Activated T-helper 2 cell treated with anti-CD3 and anti-CD28 coated beads, Interferon-gamma antibody, Interleukin-2, Interleukin-4, amounts not matched to agents 10 μg/mL and 5 μg/mL and 100 μg/mL, durations not matched to agents 14 hours and 24 hours and 36 hours (primary cell): ENCODE measurements at places on chromosomes 2 and 18. TPM values are rescaled to one million over a fixed set of nuclear protein-coding genes. Genes with fewer than 3 reads are reported as not detected.

GRCh38 chr2:207939342-207940108 is 85.8 kb downstream of the PLEKHM3 start:
- no peak overlapping the region for H3K27ac ChIP-seq
- no peaks in the 10 kb centered on the region for H3K36me3 ChIP-seq
- H3K4me1 ChIP-seq, result no peaks in the 10 kb centered on the region
- no peak for DNase-seq

Gene LIMS1
- total RNA-seq, result 48.4 and 49.1 TPM in 2 replicates

Gene SIX3
- total RNA-seq, result 0.25 and 0.34 TPM in 2 replicates

GRCh38 chr2:112031473-112032223 is 23.4 kb upstream of the TMEM87B start:
- H3K4me1 ChIP-seq, result peaks cover 4% of the 10 kb centered on the region
- H3K36me3 ChIP-seq, result no peaks in the 10 kb centered on the region
- no peak overlapping the region for H3K4me3 ChIP-seq

DNA sequence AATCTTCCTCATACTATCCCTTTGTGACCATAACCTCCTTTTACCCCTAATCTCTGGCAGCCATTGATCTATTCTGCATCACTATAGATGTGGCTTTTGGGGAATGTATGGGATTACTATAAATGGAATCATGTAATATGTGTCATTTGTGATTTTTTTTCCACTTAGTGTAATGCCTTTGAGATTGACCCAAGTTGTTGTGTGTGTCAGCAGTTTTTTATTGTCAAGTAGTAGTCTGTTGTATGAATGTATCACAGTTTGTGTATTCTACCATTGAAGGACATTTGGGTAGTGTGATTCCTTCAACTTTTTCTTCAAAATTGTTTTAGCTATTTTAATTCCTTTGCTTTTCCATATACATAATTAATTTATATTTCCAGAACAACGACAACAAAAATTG is 18.6 kb downstream of the VRK2 start:
- DNase-seq, result no peak
- H3K36me3 ChIP-seq, result peaks cover 24% of the 10 kb centered on the region
- H3K4me3 ChIP-seq, result no peak overlapping the region
- no peak overlapping the region for H3K27ac ChIP-seq
- H3K27me3 ChIP-seq, result no peaks in the 10 kb centered on the region

Gene ABCA12
- total RNA-seq, result not detected in 2 replicates

Gene ADRA2B
- 0.09 and 0.21 TPM in 2 replicates for total RNA-seq

Gene REG1B
- total RNA-seq, result not detected in 2 replicates

Gene QPCT
- total RNA-seq, result 0.48 and 0.71 TPM in 2 replicates

DNA sequence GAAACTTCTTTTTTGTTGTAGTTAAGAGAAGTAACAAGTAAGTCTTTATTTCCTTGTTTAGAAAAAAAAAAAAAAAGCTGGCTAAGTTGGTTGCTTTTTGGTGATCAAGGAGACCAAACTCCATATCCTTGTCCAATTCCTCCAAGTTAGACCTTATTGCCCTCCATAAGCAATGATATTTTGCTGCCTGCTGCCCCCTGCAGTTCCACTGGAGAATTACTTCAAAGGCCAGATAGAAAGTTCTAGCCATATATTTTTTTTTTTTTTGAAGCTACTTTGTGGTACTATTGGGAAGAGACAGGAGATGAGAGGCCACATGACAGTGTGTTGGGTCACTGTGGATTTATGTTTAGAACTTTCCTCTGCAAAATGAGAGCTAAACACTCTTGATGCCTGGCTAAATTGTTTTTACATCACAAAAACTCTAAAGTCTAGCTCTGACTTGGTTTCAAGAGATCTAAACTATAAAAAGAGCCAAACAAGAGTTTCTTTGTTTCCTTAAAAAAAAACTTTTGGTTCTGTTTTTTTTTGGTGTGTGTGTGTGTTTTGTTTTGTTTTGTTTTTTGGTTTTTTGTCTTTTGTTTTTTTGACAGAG is 80.7 kb upstream of the RASGRP3 start:
- H3K36me3 ChIP-seq, result no peaks in the 10 kb centered on the region
- H3K4me1 ChIP-seq, result no peaks in the 10 kb centered on the region
- no peak overlapping the region for H3K4me3 ChIP-seq
- H3K27ac ChIP-seq, result no peak overlapping the region

DNA sequence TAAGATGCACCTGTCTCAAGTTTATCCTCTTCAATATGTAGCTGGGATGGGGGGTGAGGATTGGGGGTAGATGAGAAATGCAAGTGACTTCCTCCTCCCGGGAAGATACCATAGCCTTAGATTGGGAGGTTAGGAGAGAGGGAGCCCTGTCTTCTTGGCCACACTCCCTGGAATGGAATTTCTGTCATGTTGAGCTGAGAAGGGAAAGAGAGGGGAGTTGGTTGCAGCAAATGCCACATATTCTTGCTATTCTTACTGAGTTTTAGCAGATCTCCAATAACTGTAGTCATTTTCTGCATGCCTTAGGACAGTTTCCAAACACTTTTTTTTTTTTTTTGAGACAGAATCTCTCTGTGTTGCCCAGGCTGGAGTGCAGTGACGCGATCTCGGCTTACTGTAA is 35.9 kb downstream of the TAF4B start:
- DNase-seq, result no peak
- H3K27me3 ChIP-seq, result no peaks in the 10 kb centered on the region
- H3K36me3 ChIP-seq, result peaks cover 4% of the 10 kb centered on the region
- peaks cover 2% of the 10 kb centered on the region for H3K4me1 ChIP-seq
- no peak overlapping the region for H3K27ac ChIP-seq

DNA sequence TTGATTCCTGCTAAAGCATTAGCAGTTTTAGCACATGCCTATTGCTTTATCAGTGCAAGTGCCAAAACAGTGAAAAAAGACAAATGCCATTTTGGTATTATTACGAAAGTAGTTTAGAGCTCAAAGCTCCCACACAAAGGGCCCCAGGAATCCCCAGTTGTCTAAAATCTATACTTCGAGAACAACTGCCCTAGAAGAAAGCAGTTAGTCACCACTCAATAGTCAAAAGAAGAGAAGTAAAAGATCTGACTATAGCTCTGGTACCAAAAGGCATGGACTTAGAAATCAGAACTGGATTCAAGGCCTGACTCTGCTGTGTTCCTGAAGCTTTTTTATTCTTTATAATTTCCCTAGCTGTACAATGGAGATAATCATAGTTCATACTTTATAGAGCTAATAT is 21.8 kb downstream of the SCN3A start:
- H3K27me3 ChIP-seq, result no peaks in the 10 kb centered on the region
- H3K27ac ChIP-seq, result no peak overlapping the region
- H3K4me1 ChIP-seq, result peaks cover 2% of the 10 kb centered on the region

- H3K27ac ChIP-seq, result no peak overlapping the region
- H3K4me1 ChIP-seq, result no peaks in the 10 kb centered on the region
- no peaks in the 10 kb centered on the region for H3K36me3 ChIP-seq
- H3K27me3 ChIP-seq, result no peaks in the 10 kb centered on the region
- no peak for DNase-seq
Measured at GRCh38 chr2:218075975-218076811, 7.1 kb downstream of the RUFY4 start.

- H3K4me3 ChIP-seq, result no peak overlapping the region
- peaks cover 3% of the 10 kb centered on the region for H3K36me3 ChIP-seq
- DNase-seq, result no peak
- H3K27ac ChIP-seq, result no peak overlapping the region
Measured at GRCh38 chr2:233480490-233481202, 85.9 kb downstream of the USP40 start.

DNA sequence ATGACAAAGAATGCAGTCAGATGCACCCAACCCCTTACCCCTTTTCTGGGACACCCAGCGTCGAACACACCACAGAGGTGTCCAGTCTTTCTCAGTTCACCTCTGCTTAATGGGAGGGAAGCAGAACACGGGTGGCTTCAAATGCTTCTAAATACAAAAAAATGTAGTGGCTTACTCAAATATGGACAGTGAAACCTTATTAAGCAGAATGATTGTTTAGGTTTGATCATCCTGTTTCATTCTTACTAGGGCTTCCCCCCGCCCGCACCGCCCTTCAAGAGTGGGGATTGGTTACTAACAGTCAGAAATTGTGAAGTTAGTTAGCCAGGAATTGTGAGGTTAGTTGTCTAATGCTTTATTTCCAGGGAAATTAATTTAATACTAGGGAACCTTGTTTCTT is 21.6 kb downstream of the ATG16L1 start:
- no peak overlapping the region for H3K4me3 ChIP-seq
- H3K4me1 ChIP-seq, result peaks cover 51% of the 10 kb centered on the region
- peaks cover 92% of the 10 kb centered on the region for H3K36me3 ChIP-seq
- H3K27me3 ChIP-seq, result no peaks in the 10 kb centered on the region
- no peak for DNase-seq

- DNase-seq, result no peak
- peaks cover 49% of the 10 kb centered on the region for H3K4me1 ChIP-seq
- peak overlapping the region; percentile 98 for H3K4me3 ChIP-seq
- H3K27ac ChIP-seq, result peak overlapping the region; percentile 98
- peaks cover 65% of the 10 kb centered on the region for H3K36me3 ChIP-seq
Measured at GRCh38 chr2:152718909-152719645, 657 bp downstream of the ARL6IP6 start.

- peak overlapping the region; percentile 90 for H3K4me3 ChIP-seq
- peak overlapping the region; percentile 98 for H3K27ac ChIP-seq
- no peaks in the 10 kb centered on the region for H3K27me3 ChIP-seq
- H3K4me1 ChIP-seq, result peaks cover 37% of the 10 kb centered on the region
Measured at GRCh38 chr2:86562485-86562921, 740 bp downstream of the CHMP3 start.

DNA sequence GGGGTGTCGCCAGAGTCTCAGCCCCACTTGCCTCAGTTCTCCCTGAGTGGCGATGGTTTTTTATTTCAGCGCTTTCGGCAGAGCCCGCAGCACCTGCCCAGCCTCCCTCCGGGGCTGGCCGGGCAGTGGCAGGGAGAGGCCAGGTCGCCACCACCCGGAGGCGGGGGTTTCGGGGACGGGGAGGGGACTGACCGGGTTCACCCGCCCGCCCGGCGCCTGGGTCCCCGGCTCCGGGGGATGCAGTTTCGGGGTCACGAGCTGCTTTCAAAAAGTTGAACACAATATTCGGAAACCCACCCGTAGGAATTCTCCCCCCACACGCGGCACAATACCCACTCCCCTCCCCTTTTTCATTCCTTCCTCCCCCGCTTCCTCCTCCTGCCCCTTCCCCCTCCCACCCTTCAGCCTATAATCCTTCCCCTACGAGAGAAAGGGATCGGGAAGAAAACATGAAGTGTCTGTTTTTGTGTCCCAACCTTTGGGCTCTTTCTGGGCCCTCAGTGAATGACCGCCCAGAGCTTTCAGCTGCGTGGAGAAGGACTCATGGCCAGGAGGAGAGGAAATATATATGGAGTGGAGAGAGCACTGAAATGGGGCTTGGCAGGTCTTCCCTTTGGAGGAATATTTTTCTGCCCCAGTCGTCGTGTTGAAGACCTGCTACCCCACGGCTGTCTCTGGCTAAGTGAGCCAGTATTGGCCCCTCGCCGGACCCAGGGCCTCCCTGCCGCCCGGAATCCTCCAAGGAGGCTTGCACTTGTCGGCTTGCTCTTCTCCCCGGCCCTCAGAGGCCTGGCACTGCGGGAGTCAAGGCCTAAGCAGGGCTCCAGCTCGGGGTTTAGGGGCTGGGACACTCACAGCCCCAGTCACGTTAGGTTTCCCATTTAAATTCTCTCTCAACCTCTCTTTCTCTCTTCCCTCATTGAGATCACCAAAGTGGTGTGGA is 2.1 kb upstream of the SIX3 start:
- no peak for DNase-seq
- H3K27ac ChIP-seq, result no peak overlapping the region
- no peak overlapping the region for H3K4me3 ChIP-seq
- H3K4me1 ChIP-seq, result peaks cover 19% of the 10 kb centered on the region
- peaks cover 6% of the 10 kb centered on the region for H3K36me3 ChIP-seq
- peaks cover 77% of the 10 kb centered on the region for H3K27me3 ChIP-seq

GRCh38 chr2:170851635-170852034 is 34.9 kb downstream of the GAD1 start:
- no peak overlapping the region for H3K4me3 ChIP-seq
- DNase-seq, result no peak
- peaks cover 35% of the 10 kb centered on the region for H3K36me3 ChIP-seq
- H3K27me3 ChIP-seq, result no peaks in the 10 kb centered on the region
- no peak overlapping the region for H3K27ac ChIP-seq

GRCh38 chr2:2238726-2239269 is 92.3 kb downstream of the MYT1L start:
- H3K27ac ChIP-seq, result no peak overlapping the region
- H3K27me3 ChIP-seq, result no peaks in the 10 kb centered on the region
- no peaks in the 10 kb centered on the region for H3K4me1 ChIP-seq
- no peak overlapping the region for H3K4me3 ChIP-seq
- H3K36me3 ChIP-seq, result no peaks in the 10 kb centered on the region

Gene CNDP1
- 0.09 TPM in 2 replicates for total RNA-seq

GRCh38 chr2:36128359-36128758 is 227.2 kb upstream of the CRIM1 start:
- H3K4me3 ChIP-seq, result no peak overlapping the region
- H3K36me3 ChIP-seq, result no peaks in the 10 kb centered on the region
- peaks cover 33% of the 10 kb centered on the region for H3K27me3 ChIP-seq
- no peaks in the 10 kb centered on the region for H3K4me1 ChIP-seq
- DNase-seq, result no peak

- no peaks in the 10 kb centered on the region for H3K4me1 ChIP-seq
- H3K4me3 ChIP-seq, result no peak overlapping the region
- no peaks in the 10 kb centered on the region for H3K27me3 ChIP-seq
- no peaks in the 10 kb centered on the region for H3K36me3 ChIP-seq
- no peak for DNase-seq
Measured at GRCh38 chr2:210302326-210302725, 12.6 kb downstream of the MYL1 start.

Gene TUBA3E
- total RNA-seq, result not detected in 2 replicates

Gene SPHKAP
- total RNA-seq, result not detected in 2 replicates

DNA sequence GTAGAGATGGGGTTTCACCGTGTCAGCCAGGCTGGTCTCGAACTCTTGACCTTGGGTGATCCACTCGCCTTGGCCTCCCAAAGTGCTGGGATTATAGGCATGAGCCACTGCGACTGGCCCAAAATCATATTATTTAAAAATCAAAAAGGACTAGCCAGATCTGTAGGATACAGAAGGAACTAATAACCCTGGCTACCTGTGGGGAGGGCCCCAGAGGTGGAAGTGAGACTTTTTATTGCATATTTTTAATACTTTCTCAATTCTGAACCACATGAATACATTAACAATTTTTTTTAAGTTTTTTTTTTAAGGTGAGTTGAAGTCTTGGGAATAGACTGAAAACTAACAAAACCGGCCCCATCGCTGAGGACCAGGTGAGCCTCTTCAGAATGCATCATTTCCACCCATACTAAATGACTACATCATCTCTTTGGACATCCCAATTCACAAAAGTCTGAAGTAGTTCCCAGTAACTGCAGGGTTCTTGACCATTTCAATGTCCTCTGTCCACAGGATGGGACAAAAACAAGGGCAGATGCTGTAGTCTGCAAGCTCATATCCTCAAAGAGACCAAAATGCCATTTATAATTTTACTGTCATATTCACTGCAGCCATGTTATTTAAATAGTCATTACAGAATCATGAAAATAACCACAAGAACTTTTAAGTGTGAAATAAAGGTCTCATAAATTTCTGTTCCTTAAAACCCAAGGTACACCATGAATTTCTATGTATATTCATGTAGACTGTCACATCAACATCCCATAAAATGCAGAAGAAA is 21.4 kb downstream of the RPL31 start:
- no peaks in the 10 kb centered on the region for H3K27me3 ChIP-seq
- no peak overlapping the region for H3K4me3 ChIP-seq
- DNase-seq, result no peak
- no peak overlapping the region for H3K27ac ChIP-seq

Gene LYPD6
- total RNA-seq, result not detected in 2 replicates
